ENCODE measurements at places on chromosomes 1 and 21.

- no peak for DNase-seq
These were observed 23.1 kb upstream of the PTBP2 start for GRCh38 chr1:96698342-96698983.

DNA sequence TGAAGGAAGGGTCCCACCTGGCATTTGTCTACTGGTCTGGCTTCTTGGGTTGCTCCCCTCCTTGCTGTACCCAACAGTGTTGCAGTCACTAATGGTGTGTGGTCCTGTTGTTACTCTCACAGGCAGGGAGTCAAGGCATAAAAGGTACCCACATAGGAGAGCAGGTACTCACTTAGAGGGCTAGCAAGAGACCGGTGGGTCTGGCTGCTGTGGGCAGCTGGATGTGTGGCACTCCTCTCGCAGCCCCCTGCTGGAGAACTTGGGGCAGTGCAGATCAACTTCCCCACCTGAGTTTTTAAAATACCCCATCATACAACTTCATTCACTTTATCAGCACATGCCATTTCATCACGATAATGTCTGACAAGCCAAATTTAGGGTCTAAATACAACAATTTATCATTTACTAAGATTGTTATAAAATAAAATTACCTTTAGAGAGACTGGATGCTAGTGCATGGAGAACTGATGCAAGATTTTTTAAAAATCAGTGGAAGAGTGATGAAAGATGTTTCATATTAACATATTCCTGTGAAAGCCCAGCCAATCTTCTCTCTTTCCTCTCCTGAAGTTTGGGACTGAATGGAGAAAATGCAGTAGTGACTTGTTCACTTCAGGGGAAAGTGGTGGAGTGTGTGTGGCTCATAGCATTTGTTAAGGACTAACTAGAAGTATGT lies 42.8 kb downstream of the ACP6 start:
- DNase-seq = peak; percentile 55

DNA sequence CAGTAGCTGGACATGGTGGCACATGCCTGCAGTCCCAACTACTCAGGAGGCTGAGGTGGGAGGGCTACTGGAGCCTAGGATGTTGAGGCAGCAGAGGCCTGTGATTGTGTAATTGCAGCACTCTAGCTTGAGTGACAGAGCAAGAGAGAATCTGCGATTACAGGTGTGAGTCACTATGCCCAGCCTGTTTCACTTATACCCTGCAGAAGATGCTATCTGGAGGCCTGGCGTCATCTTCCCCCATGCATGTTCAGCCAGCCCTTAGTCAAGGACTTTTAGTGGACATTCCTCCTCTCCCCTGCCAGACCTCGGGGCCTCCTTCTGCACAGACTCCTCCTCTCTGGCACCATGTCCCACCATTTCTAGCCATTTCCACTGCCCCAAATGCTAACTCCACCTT lies 36.3 kb upstream of the RCC2 start:
- no peak for DNase-seq

GRCh38 chr1:15364740-15365139 lies 44.9 kb upstream of the EFHD2 start:
- no peak for DNase-seq

- no peak for DNase-seq
These were observed 24.7 kb upstream of the FCGR2A start for GRCh38 chr1:161480381-161481035.

DNA sequence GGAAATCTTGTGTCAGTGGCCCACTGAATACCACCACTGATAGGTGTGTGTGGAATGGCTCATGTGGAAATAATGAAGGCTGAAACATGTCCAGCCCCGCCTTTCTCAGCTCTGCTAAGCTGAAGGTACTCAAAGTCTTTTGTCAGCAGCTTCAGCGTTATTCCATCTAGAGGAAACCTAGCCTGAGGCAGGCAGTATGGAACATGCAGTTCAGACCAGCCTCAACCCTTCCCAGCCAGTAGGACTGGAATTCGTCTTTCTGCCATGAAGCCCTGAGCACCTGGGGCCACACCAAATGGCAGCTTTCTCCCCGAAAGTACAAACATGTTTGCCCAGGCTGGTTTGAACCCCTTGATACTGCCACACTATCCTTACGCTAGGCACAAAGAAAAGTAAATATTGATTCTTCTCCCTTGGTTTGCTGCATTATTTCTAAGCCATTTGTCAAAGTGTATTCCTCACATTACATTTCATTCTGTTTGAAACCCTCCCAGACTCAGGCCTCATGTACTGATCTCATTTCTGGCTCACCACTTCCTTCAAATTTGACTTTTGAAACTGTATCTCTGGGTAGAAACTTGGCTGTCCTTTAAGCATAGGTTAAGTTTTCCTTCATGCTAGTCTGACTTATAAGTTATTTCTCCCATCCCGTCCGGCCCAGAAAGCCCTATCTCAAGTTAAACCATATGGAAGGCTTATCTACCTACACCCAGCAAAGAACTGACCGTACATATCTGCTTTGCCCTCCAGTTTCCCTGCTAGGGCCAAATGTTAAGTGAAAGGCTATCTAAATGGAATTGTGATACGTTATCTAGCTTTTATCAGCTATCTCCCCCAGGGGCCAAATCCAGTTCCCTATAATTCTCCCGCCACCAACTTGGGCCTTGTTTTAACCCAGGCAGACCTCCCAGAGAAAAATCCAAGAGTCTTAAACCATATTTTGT lies 45.7 kb upstream of the HOOK1 start:
- no peak for DNase-seq
